ENCODE measurements at places on chromosomes 16 and 17.

GRCh38 chr17:77716289-77716926 is 242.1 kb upstream of the TNRC6C start:
- DNase-seq, result no peak

DNA sequence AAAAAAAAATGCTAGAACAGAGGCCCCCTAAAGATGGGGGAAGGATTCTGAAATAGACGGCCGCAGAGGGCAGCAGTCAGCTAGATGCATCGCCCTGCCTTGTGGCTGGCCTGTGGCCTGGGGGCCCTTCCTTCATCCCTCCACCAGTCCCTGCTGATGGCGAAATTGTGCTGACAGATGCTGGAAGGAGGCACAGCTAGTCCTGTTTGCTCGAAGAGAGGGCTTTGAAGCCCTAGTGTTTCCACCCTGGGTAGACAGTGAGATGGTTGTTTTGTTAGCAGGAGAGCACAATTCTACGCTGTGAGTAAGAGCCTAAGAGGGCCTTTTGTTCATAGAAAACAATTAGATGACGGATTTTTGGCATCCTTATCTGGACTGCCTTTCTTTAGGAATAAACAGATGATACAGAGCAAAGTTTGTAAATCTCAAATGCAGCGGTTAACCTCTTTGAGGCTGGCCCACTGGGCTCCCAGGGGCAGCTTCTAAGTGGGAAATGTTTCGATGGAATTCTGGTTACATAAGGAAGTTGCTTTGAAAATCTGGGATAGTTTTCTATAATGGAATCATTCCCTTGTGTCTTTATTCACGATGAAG is 23.0 kb downstream of the VPS35L start:
- DNase-seq, result no peak

DNA sequence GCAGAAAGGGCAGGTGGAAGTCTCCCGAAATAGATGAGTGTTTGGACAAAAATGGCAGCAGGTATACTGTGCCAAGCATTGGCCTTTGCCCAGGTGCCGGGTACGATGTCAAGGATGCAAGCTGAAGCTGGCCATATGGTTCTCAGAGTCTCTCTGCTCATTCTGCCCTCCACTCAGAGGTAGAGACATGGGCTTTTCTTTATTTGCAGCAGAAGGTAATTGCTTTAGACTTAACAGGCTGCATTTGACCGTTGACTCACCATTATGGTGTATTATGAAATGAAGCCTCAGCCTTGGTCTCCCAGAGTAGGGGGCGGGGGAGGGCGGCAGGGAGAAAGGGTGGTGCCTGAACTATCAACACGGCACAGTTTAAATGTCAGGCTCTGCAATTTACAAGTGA is 969.1 kb upstream of the EEF2KMT start:
- DNase-seq, result no peak

GRCh38 chr16:81526935-81527334 is 82.3 kb downstream of the CMIP start:
- DNase-seq, result peak; percentile 91

- DNase-seq, result peak; percentile 80
These were observed 587 bp downstream of the PLD6 start for GRCh38 chr17:17205368-17206123.

DNA sequence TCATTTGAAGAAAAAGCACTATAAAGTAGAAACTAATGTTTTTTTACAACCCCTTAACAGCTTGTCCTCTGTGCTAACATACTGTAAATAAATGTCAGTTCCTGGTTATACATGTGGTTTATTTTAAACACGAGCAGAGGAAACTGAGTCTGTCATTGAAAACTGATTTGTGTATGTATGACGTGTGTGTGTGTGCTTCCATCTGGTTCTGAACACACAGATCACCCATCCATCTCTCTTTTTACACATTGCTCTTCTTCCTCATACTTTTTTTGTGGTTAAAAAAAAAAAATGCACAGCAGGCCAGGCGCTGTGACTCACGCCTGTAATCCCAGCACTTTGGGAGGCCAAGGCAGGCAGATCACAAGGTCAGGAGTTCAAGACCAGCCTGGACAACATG is 49.5 kb downstream of the ZNF423 start:
- DNase-seq, result no peak

DNA sequence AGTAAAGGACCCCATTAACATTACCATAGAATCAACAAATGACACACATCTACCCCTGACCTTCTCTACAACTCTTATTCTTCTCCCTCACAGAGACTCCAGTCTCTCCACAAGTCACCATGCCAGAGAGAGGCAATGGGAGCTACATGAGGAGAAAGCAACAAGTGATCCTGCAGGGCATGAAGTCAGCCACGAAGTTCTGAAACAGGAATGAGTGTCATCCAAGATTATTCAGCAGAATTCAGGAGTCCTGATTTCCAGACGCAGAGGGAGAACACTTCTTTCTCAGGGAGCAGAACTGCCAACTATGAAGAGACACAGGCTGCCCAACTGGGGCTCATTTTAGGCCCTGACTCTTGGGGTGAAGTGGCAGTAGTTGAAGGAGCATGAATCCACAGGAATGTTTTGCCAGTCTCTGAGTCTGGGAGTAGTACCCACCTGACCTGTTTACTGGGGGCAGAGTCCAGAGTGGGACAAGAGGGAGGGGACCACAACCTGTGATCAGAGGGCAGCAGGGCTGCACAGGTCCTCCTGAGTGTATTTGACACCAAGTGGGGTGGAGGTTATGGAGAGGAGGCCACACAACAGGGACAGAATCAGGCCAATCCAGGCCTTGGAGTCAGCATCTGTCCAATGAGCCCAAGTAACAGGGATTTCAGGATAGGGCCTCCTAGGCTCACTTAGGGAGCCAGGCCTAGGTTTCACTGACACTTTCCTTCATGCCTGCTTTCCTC is 2.4 kb upstream of the MTMR4 start:
- DNase-seq, result no peak

GRCh38 chr17:82559566-82560251 is 40.2 kb downstream of the FOXK2 start:
- peak; percentile 70 for DNase-seq

Measured in hematopoietic multipotent progenitor cell treated with erythropoietin and hydrocortisone succinate and interleukin-3 and kit ligand, for 6 days (in vitro differentiated cells).